Naive thymus-derived CD4-positive, alpha-beta T cell (primary cell): ENCODE measurements at places on chromosomes 6 and 20. TPM values are rescaled to one million over a fixed set of nuclear protein-coding genes. Genes with fewer than 3 reads are reported as not detected.
A peak's percentile ranks its signal among the peaks of the same experiment; 100 is the strongest.

DNA sequence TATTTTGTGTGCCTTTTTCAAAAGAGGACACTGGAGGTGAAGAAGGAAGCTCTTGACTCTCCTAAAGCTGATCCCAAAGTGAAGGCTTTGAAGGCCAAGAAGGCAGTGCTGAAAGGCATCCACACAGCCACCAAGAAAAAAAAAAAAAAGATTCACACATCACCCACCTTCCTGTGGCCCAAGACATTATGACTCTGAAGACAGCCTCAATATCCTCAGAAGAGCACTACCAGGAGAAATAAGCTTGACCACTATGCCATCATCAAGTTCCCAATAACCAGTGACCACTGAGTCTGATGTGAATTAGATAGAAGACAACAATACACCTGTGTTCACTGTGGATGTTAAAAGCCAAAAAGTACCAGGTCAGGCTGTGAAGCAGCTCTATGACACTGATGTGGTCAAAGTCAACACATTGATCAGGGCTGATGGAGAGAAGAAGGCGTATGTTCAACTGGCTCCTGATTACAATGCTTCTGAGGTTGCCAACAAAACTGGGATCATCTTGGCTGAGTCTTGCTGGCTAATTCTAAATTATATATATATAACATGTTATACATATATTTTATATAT lies 59.4 kb downstream of the PLCG1 start:
- no peak for DNase-seq

DNA sequence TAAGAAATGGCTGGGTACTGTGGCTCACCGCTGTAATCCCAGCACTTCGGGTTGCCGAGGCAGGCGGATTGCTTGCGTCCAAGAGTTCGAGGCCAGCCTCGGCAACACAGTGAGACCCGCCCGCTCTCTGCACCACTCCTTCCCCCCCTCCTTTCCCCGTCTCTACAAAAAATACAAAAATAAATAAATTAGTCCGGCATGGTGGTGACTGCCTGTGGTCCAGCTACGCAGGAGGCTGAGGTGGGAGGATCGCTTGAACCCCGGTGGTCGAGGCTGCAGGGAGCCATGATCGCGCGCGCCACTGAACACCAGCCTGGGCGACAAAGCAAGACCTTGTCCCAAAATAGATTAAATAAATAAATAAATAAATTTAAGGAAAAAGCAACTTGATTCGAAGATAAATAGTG lies 448 bp upstream of the RNF114 start:
- DNase-seq, result no peak

GRCh38 chr6:69866770-69867638 lies 648 bp downstream of the COL19A1 start:
- peak; percentile 60 for DNase-seq

- no peak for DNase-seq
Observed at GRCh38 chr6:69918813-69919475, 52.6 kb downstream of the COL19A1 start.

DNA sequence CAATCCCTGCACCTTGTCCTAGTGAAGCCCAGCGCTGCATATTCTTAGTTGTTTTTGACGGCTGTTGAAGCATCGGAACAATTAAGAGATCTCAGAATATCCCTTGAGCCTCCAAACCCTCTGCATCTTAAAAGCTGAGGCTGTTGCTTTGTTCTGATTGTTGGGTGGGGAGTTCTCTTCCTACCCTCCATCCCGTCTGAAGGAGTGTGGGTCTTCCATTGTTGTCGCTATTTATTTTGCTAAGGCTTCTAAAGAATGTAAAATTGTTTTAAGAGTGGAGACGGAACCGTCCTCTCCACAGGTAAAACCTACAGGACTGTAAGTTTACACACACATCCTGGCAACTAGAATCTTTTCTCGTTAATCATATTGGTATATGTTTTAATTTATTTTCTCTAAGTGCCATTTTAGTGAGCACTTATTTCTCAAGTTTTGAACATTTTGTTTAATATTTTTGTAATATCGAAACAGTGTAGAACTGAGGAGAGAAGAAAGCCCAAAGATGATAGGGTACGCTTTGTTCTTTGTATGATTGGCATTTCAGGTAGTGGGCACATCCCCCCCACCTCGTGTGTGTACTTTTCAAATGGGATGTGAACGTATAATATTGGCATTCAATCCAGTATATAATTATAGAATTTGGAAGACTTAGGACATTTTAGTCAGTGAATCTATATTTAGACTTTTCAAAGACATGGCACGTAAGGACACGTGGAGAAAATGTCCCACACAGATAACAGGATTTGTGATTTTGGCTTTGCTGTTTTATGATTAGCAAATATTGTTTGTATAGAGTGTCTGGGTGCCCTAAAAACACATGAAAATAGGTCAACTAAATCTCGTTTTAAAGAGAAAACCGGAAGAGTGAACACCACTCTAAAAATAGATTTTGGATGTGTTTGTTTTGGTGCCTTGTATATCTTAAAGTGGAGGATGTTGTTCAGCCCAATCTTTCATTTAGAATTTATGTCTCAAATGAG lies 1.3 kb downstream of the RNF146 start:
- DNase-seq, result no peak

ADGRF4 gene
- not detected for total RNA-seq

DNA sequence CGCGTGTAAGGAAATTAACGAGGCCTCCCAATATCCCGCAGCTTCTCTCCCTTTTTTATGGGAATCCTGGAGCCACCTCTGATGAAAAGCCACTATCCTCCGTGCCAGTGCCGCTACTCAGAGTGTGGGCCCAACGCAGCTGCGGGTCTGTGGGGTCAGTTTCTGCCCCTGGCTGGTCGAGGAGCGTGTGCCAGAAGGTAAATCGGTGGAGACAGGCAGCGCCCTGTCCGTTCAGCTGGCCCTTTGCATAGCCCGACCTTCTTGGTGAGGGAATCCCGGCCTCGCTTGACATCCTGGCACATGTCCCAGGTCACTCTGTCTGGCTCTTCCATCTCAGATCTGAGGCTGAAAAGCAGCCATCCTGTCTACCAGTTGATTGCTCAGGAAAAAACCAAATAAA lies 4.6 kb downstream of the THBS2 start:
- no peak for DNase-seq

C20orf204 gene
- total RNA-seq, result 5.0 TPM

DNA sequence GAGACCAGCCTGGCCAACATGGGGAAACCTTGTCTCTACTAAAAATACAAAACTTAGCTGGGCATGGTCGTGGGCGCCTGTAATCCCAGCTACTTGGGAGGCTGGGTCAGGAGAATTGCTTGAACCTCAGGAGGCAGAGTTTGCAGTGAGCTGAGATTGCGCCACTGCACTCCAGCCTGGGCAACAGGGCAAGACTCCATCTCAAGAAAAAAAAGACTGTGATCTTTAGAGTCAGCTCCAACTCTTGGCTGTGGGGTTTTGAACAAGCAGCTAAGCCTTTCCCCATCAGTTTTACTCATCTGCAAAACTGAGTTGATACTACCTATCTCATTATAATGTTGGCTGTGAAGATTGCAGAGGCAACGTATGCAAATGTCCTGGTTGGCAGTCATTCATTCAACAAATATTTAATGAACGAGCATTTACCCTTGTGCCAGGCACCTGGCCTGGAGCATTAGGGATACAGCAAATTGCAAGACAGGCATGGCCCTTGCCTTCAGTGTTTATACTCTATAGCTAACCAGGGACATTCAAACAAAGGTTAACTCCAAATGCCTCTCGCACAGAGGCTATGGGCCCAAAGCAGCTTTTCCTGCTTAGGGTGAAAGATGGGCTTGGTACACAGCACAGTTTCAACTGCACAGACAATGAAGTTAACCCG lies 37.8 kb downstream of the ILRUN start:
- DNase-seq, result no peak

PRR18 gene
- not detected for total RNA-seq

OR2J3 gene
- total RNA-seq, result not detected

- DNase-seq, result no peak
Observed at GRCh38 chr6:153873541-153873940, 165.5 kb upstream of the OPRM1 start.

- DNase-seq, result no peak
Observed at GRCh38 chr6:113830140-113830539, 27.0 kb upstream of the MARCKS start.

GRCh38 chr20:5786930-5787795 lies 37.0 kb downstream of the SHLD1 start:
- DNase-seq, result peak; percentile 19

PARD6B gene
- 5.2 TPM for total RNA-seq

DNA sequence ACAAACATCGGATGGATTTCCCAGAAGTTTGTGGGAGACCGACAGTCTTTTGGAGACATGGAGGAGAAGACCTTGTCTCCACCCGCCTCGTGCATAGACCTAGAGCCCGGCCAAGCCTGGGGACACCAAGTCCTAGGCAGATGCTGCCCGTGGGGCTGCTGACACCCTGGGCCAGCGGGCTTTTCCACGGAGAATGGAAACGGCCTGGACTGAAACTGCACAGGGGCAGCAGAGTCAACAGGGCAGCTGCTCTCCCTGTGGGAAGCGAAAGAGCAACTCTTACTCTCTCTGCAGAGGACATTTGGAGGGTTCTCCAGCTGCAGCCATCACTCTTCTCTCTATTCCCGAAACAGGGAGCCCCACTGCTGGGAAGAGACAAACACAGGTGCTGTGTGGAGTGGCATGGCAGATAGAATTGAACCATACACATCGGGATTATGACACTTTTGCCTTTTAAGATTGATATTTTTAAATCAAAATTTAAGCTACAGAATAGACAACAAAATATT lies 401.2 kb downstream of the THBS2 start:
- no peak for DNase-seq

APCDD1L gene
- not detected for total RNA-seq

CALHM5 gene
- total RNA-seq, result not detected in 2 replicates

DNA sequence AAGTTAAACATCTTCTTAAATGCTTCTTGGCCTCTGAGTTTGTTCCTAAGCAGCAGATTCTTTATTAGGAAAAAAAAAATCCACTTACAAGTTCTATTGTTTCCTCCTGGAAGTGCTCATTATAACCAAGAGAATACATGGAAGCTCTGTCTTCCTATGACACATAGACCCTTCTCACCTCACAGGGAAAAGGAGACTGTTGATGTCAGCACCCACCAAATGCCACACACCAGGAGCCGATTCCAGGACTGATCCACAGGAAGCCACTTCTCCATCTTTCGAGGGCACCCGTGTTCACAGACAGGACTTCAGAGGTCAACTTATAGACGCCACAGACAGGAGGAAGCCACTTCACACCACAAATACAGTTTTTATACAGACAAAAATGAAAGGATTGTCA lies 13.4 kb upstream of the BNIP5 start:
- DNase-seq, result no peak

DNA sequence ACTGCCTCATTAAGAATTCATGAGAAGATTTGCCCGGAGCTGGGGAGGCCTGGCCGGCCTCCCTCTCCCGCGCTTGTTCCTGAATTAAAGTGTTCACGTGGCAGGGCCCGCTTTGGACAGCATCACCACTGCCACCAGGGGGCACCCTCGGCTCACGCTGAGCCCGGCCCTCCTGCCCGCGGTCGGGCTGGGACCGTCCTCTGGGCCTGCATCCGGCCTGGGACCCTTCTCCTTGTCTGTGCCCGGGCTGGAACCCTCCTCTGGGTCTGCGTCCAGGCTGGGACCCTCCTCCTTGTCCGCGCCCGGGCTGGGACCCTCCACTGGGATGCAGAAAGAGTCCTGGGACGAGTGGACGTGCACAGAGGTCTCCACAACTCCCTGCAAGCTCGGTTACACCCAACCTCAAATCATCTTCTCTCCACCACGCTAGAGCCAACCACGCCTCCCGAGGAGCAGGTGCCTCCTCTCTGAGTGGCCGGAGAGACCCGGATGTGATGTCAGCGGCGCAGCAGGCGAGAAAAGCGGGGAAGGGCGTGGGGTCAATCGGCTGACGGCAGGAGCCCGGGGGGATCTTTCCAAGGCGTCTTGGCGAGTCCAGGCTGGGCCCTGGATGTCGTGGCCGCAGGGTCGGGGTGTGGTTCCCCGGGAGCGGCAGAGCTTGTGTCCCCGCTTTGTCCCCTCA lies 50.9 kb upstream of the DACT2 start:
- DNase-seq, result peak; percentile 13

DNA sequence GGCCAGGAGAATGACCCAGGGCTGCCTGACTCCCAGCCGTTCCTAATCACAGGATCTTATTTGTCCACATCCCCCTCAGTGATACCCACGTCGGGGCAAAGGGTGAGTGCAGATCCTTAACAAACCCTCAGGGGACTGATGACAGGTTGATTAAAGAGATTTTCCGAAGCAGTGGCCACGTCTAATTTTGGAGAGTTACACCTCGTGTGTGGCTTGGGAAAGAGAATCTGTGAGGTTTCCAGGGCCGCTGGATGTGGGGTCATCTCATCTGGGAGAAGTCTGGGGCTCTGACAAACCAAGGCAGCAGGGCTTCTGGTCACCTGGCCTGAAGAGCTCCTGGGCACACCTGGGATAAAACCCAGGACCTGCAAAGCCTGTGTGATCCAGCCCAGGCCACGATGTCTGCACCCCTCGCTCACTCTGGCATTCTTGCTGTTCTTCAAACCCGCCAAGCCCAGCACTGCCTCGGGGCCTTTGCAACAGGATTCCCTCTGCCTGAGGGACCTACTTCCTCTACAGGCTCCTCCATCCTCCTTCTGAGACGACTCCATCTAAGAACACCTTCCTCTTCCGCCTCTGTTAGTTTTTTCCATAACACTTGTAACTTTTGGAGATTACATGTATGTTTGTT lies 4.7 kb downstream of the JPH2 start:
- DNase-seq, result no peak

DNA sequence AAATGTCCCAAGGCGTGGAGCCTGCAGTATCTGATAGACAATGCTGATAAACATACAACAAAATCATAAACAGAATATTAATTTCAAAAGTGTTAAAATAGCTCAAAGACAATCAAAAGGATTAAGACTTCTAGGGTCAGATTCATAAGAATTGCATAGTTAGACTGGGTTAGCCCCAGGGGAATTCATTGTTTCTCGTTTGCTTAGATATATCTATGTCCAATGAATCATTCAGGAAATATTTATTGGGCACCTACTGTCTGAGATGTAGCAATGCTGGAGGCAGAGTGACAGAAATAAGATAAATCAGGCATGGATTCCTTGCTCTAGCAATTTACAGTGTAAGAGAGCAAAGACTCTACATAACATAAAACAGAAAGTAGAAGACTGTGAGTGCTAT lies 124.4 kb upstream of the PRL start:
- no peak for DNase-seq

DNA sequence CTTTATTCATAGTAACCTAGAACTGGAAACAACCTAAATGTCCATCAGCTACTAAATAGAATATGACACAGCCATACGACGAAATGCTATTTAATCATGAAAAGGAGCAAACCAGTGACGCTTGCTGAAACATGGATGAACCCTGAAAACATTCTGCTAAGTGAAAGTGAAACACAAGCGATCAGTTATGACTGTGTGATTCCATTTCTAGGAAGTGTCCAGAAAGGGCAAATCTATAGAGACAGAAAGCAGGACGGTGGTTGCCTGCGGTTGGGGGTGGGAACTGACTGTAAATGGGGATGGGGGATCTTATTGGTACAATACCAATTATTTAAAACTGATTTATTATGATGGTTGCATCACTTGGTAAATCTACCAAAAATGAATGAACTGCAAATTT lies 126.8 kb downstream of the IPCEF1 start:
- DNase-seq, result no peak
